ENCODE measurements at places on chromosomes 3 and 15. TPM values are rescaled to one million over a fixed set of nuclear protein-coding genes. Genes with fewer than 3 reads are reported as not detected.

- no peak overlapping the region for H3K27ac ChIP-seq
- H3K36me3 ChIP-seq = no peaks in the 10 kb centered on the region
- H3K4me3 ChIP-seq = no peak overlapping the region
- H3K27me3 ChIP-seq = no peaks in the 10 kb centered on the region
- no peaks in the 10 kb centered on the region for H3K4me1 ChIP-seq
Observed at GRCh38 chr3:22231061-22231460, 480.1 kb upstream of the ZNF385D start.

The CHD2 gene
- 87.6 TPM for total RNA-seq

DNA sequence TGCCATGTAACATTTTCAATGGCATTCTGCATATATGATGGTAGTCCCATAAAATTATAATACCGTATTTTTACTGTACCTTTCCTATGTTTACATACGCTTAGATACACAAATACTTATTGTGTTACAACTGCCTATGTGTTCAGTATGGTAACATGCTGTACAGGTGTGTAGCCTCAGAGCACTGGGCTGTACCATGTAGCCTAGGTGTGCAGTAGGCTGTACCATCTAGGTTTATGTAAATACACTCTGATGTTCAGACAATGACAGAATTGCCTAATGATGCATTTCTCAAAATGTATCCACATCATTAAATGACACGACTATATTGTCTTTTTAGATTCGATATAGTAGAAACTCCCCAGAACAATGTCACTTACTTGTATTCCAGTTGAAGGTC is 22.7 kb downstream of the CD80 start:
- H3K27ac ChIP-seq = no peak overlapping the region
- no peak for DNase-seq
- no peak overlapping the region for H3K4me3 ChIP-seq
- H3K36me3 ChIP-seq = no peaks in the 10 kb centered on the region

DNA sequence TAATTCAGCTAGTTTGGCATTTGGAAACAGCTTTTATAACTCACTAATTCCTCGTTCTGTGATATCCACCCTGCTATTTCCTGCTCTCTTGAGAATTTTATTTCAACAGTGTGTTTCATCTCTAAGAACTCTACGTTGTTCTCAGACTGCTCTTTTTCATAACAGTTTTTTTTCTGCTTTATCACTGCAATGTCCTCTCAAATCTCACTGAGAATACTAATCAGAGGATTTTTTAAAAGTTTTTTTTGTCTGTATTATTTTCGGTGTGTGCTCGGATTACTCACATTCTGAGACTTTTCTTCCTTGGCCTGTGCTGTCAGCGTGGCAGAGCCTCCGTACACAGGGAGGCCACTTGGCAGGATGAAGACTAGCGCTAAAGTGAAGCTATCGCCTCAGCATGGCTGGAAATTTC is 59.4 kb upstream of the NEO1 start:
- no peaks in the 10 kb centered on the region for H3K4me1 ChIP-seq
- H3K27me3 ChIP-seq = no peaks in the 10 kb centered on the region
- no peak overlapping the region for H3K4me3 ChIP-seq
- no peaks in the 10 kb centered on the region for H3K36me3 ChIP-seq

The GOLGB1 gene
- total RNA-seq = 33.8 TPM

The CD200 gene
- total RNA-seq = 54.1 TPM

- no peak for DNase-seq
- H3K27me3 ChIP-seq = no peaks in the 10 kb centered on the region
- peaks cover 9% of the 10 kb centered on the region for H3K4me1 ChIP-seq
- H3K27ac ChIP-seq = no peak overlapping the region
- H3K36me3 ChIP-seq = no peaks in the 10 kb centered on the region
Observed at GRCh38 chr3:39637807-39638206, 170.3 kb downstream of the MOBP start.

The LRRIQ4 gene
- 0.09 TPM for total RNA-seq

DNA sequence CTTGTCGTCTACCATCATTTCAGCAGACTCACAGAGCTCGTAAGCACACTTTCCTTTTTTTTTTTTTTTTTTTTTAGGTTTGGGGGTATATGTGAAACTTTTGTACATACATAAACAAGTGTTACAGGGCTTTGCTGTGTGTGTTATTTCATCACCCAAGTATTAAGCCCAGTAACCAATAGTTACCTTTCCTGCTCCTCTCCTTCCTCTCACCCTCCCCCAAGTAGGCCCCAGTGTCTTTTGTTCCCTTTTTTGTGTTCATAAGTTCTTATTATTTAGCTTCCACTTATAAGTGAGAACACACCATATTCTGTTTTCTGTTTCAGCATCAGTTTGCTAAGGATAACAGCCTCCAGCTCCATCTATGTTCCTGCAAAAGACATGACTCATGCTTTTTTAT is 746.8 kb downstream of the GRM7 start:
- no peaks in the 10 kb centered on the region for H3K27me3 ChIP-seq
- no peak overlapping the region for H3K4me3 ChIP-seq
- DNase-seq = no peak
- no peak overlapping the region for H3K27ac ChIP-seq
- H3K4me1 ChIP-seq = no peaks in the 10 kb centered on the region

GRCh38 chr15:92130244-92130643 is 263.4 kb upstream of the ST8SIA2 start:
- no peak overlapping the region for H3K27ac ChIP-seq
- H3K4me3 ChIP-seq = no peak overlapping the region
- H3K4me1 ChIP-seq = peaks cover 34% of the 10 kb centered on the region
- no peaks in the 10 kb centered on the region for H3K36me3 ChIP-seq

The CGNL1 gene
- 67.1 TPM for total RNA-seq

The CCDC54 gene
- total RNA-seq = not detected

GRCh38 chr3:45560281-45560971 is 34.1 kb upstream of the LIMD1 start:
- H3K4me3 ChIP-seq = no peak overlapping the region
- H3K4me1 ChIP-seq = no peaks in the 10 kb centered on the region
- H3K27me3 ChIP-seq = no peaks in the 10 kb centered on the region
- H3K36me3 ChIP-seq = no peaks in the 10 kb centered on the region
- peak overlapping the region; percentile 1 for H3K27ac ChIP-seq

GRCh38 chr3:168659015-168659414 is 563.3 kb upstream of the GOLIM4 start:
- H3K4me1 ChIP-seq = peaks cover 11% of the 10 kb centered on the region
- H3K4me3 ChIP-seq = no peak overlapping the region
- H3K27ac ChIP-seq = no peak overlapping the region
- no peaks in the 10 kb centered on the region for H3K27me3 ChIP-seq

The NR2E3 gene
- 0.57 TPM for total RNA-seq

- no peaks in the 10 kb centered on the region for H3K27me3 ChIP-seq
- H3K4me1 ChIP-seq = no peaks in the 10 kb centered on the region
- H3K27ac ChIP-seq = no peak overlapping the region
- H3K4me3 ChIP-seq = no peak overlapping the region
Observed at GRCh38 chr3:7322957-7323669, 462.2 kb downstream of the GRM7 start.

The EPHA6 gene
- 2.1 TPM for total RNA-seq

DNA sequence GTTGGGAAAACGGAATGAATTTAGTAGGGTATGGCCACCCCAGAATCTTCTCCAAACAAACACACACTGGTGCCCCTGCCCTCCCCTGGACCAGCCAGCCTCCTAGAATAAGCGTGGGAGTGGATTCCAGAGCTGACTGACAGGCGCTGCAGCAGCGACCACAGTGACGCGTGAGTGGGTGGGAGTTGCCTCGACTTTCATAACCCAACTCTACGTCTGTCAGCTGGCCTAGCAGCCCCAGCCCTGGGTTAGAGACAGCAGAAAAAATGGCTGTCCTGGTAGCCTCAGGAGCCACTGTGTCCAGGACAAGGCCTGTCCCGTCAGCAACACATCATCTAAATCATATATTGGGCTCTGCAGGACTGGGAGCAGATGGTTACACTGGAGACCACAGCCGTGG is 10.0 kb downstream of the PLA2G4B start:
- peak overlapping the region; percentile 68 for H3K27ac ChIP-seq
- H3K27me3 ChIP-seq = no peaks in the 10 kb centered on the region
- no peaks in the 10 kb centered on the region for H3K4me1 ChIP-seq
- H3K4me3 ChIP-seq = no peak overlapping the region
- H3K36me3 ChIP-seq = peaks cover 10% of the 10 kb centered on the region

GRCh38 chr3:107394502-107394901 is 17.3 kb downstream of the CCDC54 start:
- H3K27me3 ChIP-seq = no peaks in the 10 kb centered on the region
- no peak overlapping the region for H3K4me3 ChIP-seq
- no peak for DNase-seq
- no peaks in the 10 kb centered on the region for H3K36me3 ChIP-seq

DNA sequence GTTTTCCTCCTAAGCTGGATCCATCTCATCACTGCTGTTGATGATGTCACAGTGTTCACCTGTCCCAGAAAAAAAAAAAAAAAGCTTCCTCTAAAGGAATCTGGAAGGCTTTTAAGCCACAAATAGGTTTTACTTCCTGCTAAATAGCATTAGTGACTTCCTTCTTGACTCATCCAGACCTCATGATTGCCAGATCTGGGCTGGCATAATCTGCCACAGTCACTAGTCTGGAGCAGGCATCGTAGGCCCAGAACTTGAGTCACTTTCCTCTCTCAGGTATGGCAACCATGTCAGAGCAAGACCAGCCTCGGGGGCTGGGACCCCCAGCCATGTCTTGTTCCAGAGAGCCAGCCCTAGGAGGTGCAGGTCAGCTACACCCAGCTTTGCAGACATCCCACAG is 266.5 kb upstream of the CADM2 start:
- H3K27ac ChIP-seq = no peak overlapping the region
- no peaks in the 10 kb centered on the region for H3K36me3 ChIP-seq
- DNase-seq = no peak
- no peaks in the 10 kb centered on the region for H3K27me3 ChIP-seq
- H3K4me3 ChIP-seq = no peak overlapping the region
- H3K4me1 ChIP-seq = no peaks in the 10 kb centered on the region

DNA sequence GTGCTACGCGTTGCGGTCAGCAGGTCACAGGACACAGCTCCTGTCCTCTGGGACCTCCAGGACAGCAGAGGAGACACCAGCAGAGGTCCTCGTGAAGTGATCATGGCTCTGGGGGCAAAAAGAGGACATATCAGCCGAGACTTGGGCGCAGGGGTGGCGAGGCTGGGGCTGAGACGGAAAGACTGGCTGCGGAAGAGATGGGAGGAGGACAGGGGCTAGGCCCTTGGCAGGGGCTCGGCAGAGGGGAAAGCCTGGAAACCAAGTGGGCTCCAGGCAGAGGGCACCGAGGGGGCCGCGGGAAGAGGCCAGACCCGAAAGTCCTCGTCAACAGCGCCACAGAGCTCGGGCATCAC is 4.9 kb upstream of the CFAP100 start:
- H3K27ac ChIP-seq = 0 out of 2 replicates have a peak overlapping the region, but pooled peaks have one; percentile 16
- H3K36me3 ChIP-seq = no peaks in the 10 kb centered on the region
- H3K27me3 ChIP-seq = peaks cover 39% of the 10 kb centered on the region
- peak overlapping the region; percentile 52 for H3K4me3 ChIP-seq
- no peak for DNase-seq

- no peak overlapping the region for H3K4me3 ChIP-seq
- no peak for DNase-seq
- H3K4me1 ChIP-seq = no peaks in the 10 kb centered on the region
- H3K36me3 ChIP-seq = peaks cover 20% of the 10 kb centered on the region
- no peak overlapping the region for H3K27ac ChIP-seq
Observed at GRCh38 chr3:129756871-129757270, 136.6 kb downstream of the TMCC1 start.

The NRROS gene
- 5.1 TPM for total RNA-seq

The DPPA4 gene
- total RNA-seq = 901 TPM

The TM4SF1 gene
- 0.90 TPM for total RNA-seq

DNA sequence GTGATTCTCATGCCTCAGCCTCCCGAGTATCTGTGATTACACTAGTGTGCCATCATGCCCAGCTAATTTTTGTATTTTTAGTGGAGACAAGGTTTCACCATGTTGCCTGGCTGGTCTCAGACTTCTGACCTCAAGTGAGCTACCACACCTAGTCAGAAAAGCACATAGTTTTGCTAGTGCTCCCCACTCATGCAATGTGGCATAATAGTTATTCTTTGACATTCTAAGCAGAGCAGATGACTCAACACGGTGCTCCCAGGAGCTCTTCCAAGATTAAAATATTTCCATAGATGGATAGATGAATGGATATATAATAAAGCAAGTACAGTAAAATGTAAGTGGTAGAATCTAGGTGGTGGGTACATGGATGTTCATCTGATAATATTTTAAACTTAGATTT is 53.1 kb upstream of the GK5 start:
- H3K4me1 ChIP-seq = no peaks in the 10 kb centered on the region
- H3K27ac ChIP-seq = no peak overlapping the region
- peaks cover 12% of the 10 kb centered on the region for H3K36me3 ChIP-seq
- peaks cover 15% of the 10 kb centered on the region for H3K27me3 ChIP-seq
- no peak for DNase-seq
- H3K4me3 ChIP-seq = no peak overlapping the region

The CCDC191 gene
- 1.6 TPM for total RNA-seq

The CPN2 gene
- total RNA-seq = 0.09 TPM

- peak overlapping the region; percentile 96 for H3K27ac ChIP-seq
- peaks cover 3% of the 10 kb centered on the region for H3K36me3 ChIP-seq
- peak overlapping the region; percentile 88 for H3K4me3 ChIP-seq
- H3K4me1 ChIP-seq = peaks cover 23% of the 10 kb centered on the region
- H3K27me3 ChIP-seq = no peaks in the 10 kb centered on the region
Observed at GRCh38 chr3:65508750-65509422, 529.8 kb downstream of the MAGI1 start.

DNA sequence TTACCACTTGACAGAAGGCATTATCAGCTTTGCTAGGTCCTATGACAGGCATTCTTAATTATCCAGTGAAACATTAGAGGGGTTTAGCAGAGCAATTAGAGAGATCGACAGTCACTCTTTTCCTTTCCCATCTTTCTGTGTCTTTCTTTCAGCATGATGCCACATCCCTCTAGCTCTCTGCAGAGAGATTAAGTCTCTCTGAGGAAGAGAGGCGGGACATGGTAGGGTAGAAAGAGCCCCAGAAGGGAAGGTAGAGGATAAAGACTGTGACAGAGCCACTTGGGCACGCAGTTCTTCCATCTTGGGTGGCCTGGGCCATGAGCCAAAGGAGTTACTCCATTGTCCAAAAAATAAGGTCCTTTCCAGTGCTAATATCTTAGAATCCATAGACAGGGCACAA is 55.8 kb downstream of the HHLA2 start:
- no peaks in the 10 kb centered on the region for H3K4me1 ChIP-seq
- H3K4me3 ChIP-seq = no peak overlapping the region
- no peaks in the 10 kb centered on the region for H3K27me3 ChIP-seq
- no peaks in the 10 kb centered on the region for H3K36me3 ChIP-seq
- no peak overlapping the region for H3K27ac ChIP-seq

All from WTC11 (cell line).